ENCODE measurements at places on chromosomes 3 and 15.

GRCh38 chr3:18282507-18282906 is 142.6 kb downstream of the SATB1 start:
- DNase-seq: no peak

- no peak for DNase-seq
These were observed 321.5 kb upstream of the CTNNB1 start for GRCh38 chr3:40877631-40878463.

DNA sequence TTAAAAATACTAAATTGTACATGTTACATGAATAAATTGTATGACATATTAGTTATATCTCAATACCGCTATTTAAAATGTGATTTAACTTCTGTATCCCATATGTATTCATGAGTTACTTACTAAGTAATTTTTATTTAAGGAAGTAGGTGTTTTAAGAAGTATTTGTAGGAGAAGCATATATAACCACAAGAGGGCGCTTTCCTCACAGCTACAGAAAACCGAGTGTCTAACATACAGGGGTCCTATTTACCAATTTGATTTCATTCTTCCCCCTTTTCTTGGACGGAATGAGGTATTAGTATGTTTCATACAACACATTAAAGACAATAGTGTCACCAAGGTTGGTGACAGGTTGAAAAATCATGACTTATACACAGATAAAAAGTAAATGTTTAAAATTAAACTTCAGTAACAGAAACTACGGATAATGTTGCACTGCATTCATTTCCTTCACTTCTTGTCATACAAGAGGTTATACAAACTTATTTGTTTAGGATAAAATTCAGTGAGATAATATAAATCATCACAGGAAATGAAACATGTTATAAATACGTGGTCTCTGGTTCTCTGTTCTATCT is 253.6 kb downstream of the MAGI1 start:
- peak; percentile 3 for DNase-seq

DNA sequence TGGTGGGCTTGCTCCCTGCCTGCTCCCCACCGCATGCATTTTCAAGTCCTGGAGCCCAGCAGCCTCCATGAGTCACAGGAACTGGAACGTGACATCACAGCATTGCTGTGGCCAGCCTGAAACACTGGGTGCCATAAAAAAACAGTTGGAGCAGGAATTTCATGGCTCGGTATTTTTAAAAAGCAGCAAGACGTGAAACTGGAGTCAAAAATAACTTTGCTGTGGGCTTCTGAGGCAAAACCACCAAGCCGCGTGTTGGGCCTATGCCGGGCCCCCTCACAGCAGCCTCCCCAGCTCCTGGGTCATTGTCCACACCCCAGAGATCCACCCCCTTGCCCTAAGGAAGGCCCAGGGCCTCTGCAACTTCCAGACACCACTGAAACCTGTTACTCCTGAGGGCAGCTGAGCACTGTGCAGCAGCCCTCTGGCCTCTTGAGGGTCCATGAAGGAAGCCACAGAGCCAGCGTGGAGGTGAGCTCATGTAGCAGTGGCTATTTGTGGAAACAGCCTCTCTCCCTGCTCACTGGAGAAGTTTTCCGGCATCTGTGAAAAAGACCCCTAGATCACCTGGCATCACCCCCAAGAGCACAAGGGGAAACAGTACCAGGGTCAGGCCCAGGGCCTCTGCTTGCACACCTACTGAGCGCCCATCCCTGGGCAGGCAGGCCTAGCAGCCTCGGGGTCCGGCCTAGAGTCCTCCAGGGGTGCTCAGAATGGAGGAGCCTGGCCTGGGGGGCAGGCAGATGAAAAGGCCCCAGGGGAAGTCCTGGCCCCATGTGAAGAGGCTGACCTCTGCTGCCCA is 34.0 kb upstream of the DUSP7 start:
- no peak for DNase-seq

GRCh38 chr15:64100958-64101357 is 5.2 kb downstream of the SNX1 start:
- no peak for DNase-seq

All from NCI-H1417 treated with DMSO at 0.1 percent for 48 hours (cell line).